ENCODE measurements at places on chromosomes 4 and X. TPM values are rescaled to one million over a fixed set of nuclear protein-coding genes. Genes with fewer than 3 reads are reported as not detected.

TMEM35A gene
- total RNA-seq: 1.0 TPM

CT45A5 gene
- not detected for total RNA-seq

- no peak overlapping the region for H3K27ac ChIP-seq
- DNase-seq: no peak
- H3K4me3 ChIP-seq: no peak overlapping the region
These were observed 107.6 kb upstream of the SMIM10 start for GRCh38 chrX:134883137-134883700.

GRCh38 chr4:37054531-37055077 lies 189.9 kb upstream of the NWD2 start:
- DNase-seq: no peak
- H3K27ac ChIP-seq: no peak overlapping the region
- H3K4me1 ChIP-seq: no peaks in the 10 kb centered on the region
- H3K36me3 ChIP-seq: no peaks in the 10 kb centered on the region
- no peak overlapping the region for H3K4me3 ChIP-seq
- H3K27me3 ChIP-seq: no peaks in the 10 kb centered on the region

- no peaks in the 10 kb centered on the region for H3K27me3 ChIP-seq
- peak within 1 kb of the TSS; percentile 17 for H3K4me3 ChIP-seq
- peaks cover 6% of the 10 kb centered on the region for H3K4me1 ChIP-seq
- H3K27ac ChIP-seq: peak within 1 kb of the TSS; percentile 63
These were observed at the start of gene BMP3 for GRCh38 chr4:81030061-81030980. Gene BMP3, plus strand, starts transcription at chr4:81030708. Its CDS starts 577 bp downstream, at chr4:81031285.

DNA sequence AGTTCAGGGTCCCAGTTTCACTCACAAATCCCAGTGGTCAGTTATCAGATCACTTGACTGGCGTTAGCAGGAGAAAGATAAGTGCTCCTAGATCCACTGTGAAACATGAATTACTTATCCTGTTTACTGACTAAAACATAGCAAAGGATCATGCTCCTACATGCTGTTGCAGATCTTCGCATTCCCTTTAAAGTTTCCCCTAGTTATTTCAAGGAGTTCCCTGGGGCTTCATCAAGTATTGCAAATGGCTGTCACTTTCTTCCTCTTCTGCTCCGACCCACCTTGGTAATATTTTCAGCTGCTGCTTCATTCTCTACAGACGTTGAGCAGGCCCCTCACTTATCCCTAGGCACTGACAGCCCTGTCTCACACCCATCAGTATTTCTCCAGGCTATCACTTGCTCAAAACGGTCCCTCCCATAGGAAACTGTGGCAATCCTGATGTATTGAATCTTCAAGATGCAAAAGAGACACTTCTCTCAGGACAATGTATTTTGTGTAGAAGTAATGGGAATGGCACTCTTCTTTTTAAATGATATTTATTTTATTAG lies 466.0 kb downstream of the INPP4B start:
- H3K4me1 ChIP-seq: peaks cover 8% of the 10 kb centered on the region
- H3K36me3 ChIP-seq: no peaks in the 10 kb centered on the region
- no peak overlapping the region for H3K4me3 ChIP-seq
- H3K27ac ChIP-seq: no peak overlapping the region
- DNase-seq: no peak

All from tibial nerve (tissue), 4 donors.